ENCODE measurements at places on chromosomes 1 and 21.

GRCh38 chr1:8427493-8427892 is 109.6 kb downstream of the SLC45A1 start:
- no peak for DNase-seq

DNA sequence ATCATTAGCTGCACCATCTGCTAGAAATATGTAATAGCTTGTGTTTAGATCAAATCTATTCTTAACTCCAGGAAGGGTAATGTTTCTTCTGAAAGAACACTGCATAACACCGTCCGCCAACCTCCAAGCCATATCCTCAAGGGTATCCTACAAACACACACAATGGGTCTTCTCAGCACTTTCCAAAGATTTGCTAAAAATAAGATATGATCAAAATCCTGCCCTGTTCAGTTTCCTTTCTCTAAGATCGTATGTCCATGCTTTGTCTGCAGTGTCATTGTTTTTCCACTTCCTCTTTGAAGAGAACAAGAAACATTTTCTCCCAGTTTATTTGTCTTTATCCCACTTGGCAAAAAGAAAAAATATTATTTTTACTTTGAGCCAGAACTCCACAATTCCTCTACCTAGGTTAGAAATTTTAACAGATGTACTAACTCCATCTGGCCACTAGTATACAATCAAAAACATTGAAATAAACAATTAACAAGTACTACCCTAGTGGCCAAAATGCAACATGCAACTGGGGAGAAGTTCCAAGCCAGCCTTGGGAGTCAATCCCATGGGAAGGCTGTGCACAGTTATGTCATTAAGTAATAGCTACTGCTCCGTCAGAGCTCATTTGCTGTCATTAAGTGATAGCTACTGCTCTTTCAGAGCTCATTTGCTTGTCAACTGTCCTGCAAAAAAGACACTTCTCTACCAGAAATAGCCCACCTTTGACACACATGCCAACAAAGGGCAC is 37.8 kb downstream of the FRRS1 start:
- DNase-seq, result peak; percentile 76

- DNase-seq, result no peak
Observed at GRCh38 chr1:187696073-187696472, 867.3 kb downstream of the PLA2G4A start.

DNA sequence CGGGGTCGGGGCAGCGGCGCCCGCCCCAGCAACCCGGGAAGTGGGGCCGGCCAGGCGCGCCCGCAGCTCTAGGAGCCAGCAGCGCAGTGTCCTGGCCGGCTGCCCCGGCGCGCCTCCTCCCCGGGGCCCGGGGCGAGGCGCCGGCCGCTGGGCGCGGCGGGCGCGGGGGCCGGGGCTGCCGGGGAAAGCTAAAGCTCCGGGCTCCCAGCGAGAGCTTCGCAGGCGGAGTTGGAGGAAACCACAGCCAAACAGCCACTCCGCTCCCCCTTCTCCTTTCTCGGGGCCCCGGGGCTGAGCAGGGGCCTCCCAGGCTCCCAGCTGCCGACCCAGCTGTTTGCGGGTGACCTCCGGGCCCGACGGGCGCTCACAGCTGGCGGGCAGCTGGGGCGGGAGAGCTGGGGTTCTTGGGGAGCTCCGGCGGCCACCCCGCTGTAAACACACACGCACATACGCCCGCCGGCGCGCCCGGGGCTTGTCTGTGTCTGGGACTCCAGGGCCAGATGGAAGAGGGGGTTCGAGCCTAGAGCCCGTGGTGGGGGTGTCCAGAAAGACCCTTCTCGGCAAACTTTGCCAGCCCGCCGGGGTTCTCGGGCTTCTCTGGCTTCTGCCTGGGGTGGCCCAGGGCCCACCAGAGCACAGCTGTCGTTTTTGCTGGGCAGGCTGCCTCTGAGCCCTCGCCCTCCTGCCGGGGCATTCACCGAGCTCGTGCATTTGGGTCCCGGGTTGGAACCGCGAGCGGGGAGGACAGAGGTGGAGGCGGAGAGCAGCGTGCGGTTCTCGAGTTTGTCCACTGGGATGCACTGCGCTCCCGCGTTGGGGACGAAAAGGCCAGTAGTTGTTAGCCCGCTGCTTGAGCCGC is 1.5 kb downstream of the AJAP1 start:
- peak; percentile 93 for DNase-seq

DNA sequence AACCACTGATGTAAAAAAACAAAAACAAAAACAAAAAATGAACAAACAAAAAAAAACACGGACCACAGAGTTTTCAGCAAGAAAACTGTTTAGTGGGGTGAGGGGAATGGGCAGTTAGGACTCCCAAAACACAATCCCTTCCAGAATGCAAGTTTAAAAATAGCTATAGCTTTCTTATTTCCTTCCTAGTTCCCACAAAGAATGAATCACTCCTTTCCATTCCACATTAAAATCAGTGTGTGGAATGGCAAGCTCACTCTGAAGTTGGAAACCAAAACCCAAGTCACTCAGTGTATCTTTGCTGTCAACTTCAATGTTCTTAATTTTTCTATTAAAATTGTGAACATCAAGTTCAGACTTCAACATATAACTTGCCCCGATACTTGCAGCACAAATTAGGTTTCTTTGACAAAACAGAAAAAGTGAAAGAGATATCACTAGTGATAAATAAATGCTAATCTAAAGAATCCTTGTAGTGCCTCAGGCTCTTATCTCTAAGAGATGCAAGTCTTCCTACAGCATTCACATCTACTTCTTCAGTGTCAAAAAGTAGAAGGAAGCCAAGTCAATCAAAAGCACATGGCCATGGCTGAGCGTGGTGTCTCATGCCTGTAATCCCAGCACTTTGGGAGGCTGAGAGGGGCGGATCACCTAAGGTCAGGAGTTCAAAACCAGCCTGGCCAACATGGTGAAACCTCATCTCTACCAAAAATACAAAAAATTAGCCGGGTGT is 45.5 kb downstream of the TOR3A start:
- no peak for DNase-seq

- DNase-seq, result no peak
Observed at GRCh38 chr1:27203946-27204345, 30.5 kb upstream of the WDTC1 start.

DNA sequence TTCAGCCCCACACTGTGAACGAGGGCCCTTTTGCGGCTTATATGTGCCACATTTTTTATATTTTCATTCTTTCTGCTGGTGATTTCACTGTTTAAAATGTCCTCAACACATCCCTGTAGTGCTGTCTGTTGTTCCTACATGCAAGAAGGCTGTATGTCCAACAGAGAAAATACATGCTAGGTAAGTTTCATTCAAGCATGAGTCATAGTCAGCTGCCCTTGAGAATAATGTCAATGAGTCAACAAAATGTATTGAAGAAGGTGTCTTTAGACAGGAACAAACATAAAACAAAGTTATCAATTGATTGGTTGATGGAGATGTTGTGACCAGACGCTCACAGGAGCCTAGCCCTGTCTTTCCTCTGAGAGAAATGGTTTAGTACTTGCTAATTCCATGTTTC is 553.4 kb downstream of the PLPP3 start:
- DNase-seq, result no peak

DNA sequence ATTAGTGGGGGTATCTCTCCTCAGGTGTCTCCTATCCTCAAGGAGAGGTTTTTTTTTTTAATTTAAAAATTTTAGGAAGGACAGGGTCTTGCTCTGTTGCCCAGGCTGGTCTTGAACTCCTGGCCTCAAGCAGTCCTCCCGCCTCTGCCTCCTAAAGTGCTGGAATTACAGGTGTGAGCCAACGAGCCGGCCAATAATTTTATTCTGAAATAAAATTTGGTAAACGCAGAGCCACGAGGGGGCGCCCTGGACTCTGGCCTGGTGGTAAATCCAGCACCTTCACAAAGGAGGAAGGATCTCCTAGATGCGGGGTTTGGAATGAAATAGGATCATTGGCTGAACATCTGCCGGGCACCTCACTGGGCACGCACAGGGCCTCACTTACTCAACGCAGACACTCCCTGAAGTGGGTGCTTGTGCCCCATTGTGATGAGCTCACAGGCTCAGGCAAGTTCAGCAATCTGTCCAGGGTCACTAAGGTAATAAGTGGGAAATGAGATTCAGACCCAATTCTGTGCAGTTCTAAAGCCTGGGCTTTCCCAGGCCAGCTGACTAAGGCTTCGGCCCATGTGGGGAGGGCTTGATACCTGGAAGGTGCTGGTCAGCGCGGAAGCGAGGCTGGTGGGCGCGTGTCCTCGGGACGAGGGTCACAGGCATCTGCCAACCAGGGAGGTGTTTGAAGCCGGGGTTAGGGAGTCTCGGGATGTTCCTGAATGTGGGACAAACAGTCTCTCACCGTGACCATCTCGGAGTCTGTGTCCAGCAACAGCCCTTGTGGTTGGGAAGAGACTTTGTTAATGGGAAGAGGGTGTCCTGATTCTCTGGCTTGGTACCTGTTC is 32.7 kb upstream of the ETV3 start:
- DNase-seq, result peak; percentile 93

GRCh38 chr1:180235077-180235501 is 5.0 kb downstream of the LHX4 start:
- DNase-seq, result peak; percentile 81

- DNase-seq, result no peak
Observed at GRCh38 chr1:79188337-79188736, 181.8 kb upstream of the ADGRL4 start.

Data from endodermal cell (in vitro differentiated cells).